Heart right ventricle (tissue), 16 donors: ENCODE measurements at places on chromosomes 7 and 10. TPM values are rescaled to one million over a fixed set of nuclear protein-coding genes. Genes with fewer than 3 reads are reported as not detected.

Gene RBP4
- total RNA-seq, result not detected

DNA sequence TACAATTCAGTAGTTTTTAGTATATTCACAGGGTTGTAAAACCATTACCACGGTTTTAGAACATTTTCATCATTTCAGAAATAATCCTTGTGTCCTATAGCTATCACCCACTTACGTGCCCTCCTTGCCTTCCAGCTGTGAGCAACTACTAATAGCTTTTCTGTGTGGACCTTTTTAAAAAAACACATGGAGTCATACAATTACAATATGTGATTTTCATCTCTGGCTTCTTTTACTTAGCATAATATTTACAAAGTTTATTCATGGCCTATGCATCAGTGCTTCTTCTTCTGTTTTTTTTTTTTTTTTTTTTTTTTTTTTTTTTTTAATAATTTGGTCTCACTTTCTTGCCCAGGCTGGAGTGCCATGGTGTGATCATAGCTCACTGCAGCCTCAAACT, 76.1 kb downstream of the CDK14 start:
- no peak overlapping the region for H3K4me3 ChIP-seq
- DNase-seq, result no peak
- H3K27me3 ChIP-seq, result no peaks in the 10 kb centered on the region
- peaks cover 3% of the 10 kb centered on the region for H3K4me1 ChIP-seq
- H3K27ac ChIP-seq, result no peak overlapping the region
- H3K36me3 ChIP-seq, result no peaks in the 10 kb centered on the region

- no peak for DNase-seq
- H3K36me3 ChIP-seq, result no peaks in the 10 kb centered on the region
- H3K4me1 ChIP-seq, result no peaks in the 10 kb centered on the region
- no peak overlapping the region for H3K27ac ChIP-seq
These were observed 7.8 kb downstream of the CPXM2 start for GRCh38 chr10:123883673-123884320.

GRCh38 chr7:76282344-76283253, 19.9 kb upstream of the HSPB1 start:
- H3K27ac ChIP-seq, result no peak overlapping the region
- H3K4me1 ChIP-seq, result no peaks in the 10 kb centered on the region
- no peak for DNase-seq
- no peaks in the 10 kb centered on the region for H3K36me3 ChIP-seq

GRCh38 chr10:59700709-59701108, 8.9 kb downstream of the SLC16A9 start:
- H3K27me3 ChIP-seq, result no peaks in the 10 kb centered on the region
- no peaks in the 10 kb centered on the region for H3K36me3 ChIP-seq
- no peak for DNase-seq
- H3K4me3 ChIP-seq, result no peak overlapping the region
- H3K27ac ChIP-seq, result no peak overlapping the region
